ENCODE measurements at places on chromosomes 13 and 19.

- no peak for DNase-seq
Observed at GRCh38 chr13:46831588-46832194, 34.7 kb upstream of the ESD start.

DNA sequence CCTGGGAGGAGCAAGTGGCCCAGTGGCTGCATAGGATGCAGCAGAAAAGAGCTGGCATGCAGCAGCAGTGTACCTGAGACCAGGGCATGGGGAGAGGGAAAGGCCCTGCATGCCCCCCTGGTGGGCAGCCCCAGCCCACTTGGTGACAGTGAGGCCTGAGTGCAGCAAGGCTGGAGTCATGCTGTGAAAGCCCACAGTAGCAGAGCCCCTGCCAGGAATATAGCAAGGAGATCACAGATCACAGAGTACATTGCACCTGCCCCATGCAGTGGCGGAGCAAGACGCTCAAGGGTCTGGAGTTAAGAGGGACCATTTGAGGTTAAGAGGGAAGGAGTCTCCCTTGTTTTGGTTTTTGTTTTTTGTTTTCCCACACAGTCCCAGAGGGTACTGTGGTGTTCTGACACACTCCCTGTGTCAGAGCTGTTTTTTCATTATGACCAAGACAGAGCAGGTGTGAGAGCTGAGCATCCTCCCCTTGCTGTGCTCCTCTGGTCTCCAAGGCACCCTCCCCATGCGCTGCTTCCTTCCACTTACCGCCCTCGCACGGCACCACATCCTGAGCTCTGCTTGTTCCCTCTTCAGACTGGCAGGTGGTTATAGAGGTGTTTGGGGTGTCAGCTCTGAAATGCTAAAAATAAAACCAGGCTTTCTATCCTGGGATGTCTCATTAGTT lies 85.0 kb upstream of the UBL3 start:
- DNase-seq: no peak

- DNase-seq: no peak
Observed at GRCh38 chr19:15507068-15508034, 974 bp upstream of the CYP4F22 start.

DNA sequence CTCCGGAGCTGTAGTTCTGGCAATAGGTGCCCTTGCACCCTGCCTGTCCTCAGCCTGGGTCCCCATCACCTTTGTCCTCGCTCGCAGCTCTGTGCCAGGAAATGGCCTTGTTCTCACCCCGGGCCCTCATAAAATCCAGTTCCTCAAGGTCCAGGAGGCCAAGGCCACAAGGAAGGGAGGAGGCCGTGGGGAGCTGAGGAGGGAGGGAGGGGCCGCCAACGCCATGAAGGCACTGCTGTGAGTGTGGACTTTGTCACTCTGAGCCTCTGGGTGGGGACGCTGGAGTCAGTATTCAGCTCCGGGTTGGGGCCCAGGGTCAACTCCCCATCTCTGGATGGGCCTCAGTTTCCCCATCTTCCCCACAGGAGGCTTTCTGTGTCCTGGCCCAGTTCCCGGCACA lies 9.2 kb upstream of the GNA11 start:
- DNase-seq: no peak

DNA sequence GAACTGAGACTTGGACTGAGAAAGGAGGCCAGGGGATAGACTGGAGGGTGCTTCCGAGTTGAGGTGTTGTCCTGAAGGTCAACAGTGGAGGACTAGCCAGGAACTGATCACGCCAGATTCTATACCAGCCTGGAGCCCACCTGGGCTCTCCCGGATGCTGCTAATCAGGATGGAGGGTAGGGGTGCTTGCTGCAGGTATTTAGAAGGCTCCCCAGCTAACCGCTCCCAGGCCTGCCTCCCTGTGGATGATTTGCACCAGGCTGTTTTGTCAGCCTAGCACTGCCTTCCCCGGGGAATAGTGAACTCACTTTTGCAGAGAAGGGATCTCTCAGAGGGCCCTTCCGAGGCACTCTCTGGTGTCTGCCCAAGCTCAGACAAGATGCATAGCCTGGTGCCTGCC lies 60.5 kb upstream of the KCTD15 start:
- no peak for DNase-seq

- DNase-seq: peak; percentile 68
Observed at GRCh38 chr19:55370305-55370988, at the start of gene IL11. Gene IL11, minus strand, starts transcription at chr19:55370463. Its CDS starts 153 bp downstream, at chr19:55370310.

DNA sequence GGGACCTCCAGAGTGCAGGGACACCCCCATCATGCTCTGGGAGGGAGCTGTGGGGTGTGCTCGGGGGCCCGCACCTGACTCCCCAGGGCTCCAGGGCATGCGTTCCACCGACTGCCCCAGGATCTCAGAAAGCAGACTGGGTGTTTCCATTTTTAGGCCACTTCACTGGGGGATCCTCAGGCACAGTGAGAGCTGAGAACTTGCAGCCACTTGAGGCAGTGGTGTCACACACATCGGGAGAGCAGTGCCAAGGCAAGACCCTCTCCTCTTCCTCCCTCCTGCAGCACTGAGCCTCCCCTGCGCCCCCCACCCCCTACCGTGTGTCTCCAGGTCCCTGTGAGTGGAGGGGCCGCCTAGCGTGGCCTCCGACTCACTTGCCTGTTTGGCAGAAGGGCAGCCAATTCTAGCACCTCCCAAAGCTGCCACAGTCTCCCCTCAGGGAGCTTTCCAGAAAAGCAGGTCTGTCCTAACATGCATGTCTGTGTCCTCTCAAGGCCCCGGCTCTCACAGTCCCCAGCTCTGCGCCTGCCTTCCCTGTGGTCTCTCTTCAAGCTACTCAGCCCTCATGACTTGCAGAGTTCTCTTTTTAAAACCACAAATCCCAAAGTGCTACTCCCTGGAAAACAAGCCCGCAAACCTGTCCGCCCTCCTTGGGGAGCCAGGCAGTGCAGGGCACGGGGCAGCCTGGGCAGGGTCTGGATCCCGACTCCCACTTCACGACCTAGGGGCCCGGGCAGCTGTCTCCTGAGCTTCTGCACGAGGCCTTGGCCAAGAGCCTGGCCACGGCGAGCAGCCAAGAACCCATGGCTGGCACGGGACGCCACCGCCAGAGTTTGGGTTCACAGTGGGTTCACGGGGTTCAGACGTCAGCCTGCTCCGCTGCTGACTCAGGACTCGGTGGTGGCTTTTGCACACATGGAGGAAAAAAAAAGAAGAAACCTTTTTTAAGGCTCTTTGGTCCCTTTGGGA lies 94.1 kb downstream of the STK24 start:
- DNase-seq: no peak

DNA sequence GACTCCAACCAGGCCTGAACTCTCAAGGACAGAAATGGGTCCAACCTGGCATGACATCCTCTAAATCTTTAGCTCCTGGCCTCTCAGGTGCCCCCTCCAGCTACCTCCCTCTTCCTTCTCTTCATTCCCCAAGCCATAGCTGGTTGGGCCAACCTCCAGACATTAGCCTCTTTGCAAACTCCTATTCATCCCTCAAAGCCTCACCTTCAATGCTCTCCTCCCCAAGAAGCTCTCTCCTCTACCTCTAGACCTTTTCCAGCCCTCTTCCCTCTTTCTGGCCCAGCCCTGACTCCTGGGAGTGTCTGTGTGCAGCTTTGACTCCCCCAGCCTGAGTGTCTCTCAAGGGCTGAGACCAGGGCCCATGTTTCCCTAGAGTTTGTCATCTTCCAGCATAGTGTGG lies 5.3 kb upstream of the HOMER3 start:
- no peak for DNase-seq

GRCh38 chr13:94967183-94968039 lies 255.1 kb upstream of the SOX21 start:
- peak; percentile 12 for DNase-seq

DNA sequence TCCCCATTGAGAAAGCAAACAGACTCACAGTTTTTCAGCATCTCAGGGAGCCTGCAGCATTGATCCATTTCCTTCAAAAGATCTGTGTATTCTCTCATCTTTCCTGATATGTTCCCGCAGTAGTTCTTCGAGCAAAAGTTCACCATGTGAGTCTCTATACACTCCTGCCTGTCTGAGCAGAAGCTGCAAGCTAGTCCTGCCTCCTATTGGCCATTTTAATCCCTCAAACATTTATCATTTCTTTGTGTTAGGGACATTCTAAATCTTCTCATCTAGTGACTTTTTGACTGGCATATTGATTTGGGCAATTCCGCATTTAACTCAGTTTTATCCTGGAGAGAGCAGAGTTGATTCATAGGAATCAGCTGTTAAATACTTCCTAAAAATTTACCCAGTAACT lies 660.4 kb upstream of the KLF12 start:
- no peak for DNase-seq

DNA sequence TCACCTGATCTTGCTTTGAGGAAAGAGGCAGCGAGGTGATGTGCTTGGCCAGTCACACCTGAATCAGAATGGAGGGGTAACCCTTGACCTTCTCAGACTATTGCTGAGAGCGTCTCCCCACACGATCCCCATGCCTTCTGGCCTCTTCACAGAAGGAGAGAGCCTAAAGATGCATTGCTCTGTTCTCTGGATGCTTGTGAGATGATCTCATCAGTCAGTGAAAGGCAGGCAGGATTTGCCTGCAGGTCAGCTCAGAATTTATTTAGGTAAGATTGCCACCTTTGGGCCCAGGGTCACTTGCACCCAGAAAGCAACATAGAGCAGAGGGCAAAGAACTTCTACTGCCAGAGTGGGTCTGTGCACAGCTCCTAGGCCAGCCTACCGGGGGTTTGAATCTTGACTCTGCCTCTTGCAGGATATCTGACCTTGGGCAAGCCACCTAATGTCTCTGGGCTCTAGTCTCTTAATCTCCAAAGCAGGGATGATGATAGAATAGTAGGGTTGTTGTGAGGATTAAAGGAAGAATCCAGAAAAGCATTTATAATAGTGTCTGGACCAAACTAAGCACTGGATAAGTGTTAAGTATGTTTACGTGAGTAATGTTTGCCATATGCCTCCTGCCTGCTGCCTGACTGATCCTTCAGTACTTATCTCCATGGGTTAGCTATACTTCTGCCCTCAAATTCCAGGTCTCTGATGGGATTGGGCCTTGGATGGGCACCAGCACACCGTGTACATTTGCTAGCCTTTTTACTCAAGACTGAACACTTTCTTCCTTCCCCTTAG lies 8.4 kb upstream of the FLT1 start:
- no peak for DNase-seq

- no peak for DNase-seq
Observed at GRCh38 chr13:111527614-111528229, 207.3 kb downstream of the TEX29 start.

- DNase-seq: peak; percentile 19
Observed at GRCh38 chr13:60788156-60788829, 391.3 kb downstream of the TDRD3 start.
